ENCODE measurements at places on chromosomes 11 and 22. TPM values are rescaled to one million over a fixed set of nuclear protein-coding genes. Genes with fewer than 3 reads are reported as not detected.

MUC2 gene
- total RNA-seq = not detected

GPR152 gene
- not detected for total RNA-seq

GLYATL1B gene
- total RNA-seq = not detected

OR51B4 gene
- not detected for total RNA-seq

LIMK2 gene
- total RNA-seq = 71.7 TPM

TH gene
- total RNA-seq = not detected

FZD4 gene
- total RNA-seq = 112 TPM

FGF19 gene
- total RNA-seq = not detected

PSMD13 gene
- 168 TPM for total RNA-seq

IL10RA gene
- total RNA-seq = 0.14 TPM

OPCML gene
- total RNA-seq = not detected

IRAG1 gene
- total RNA-seq = 0.35 TPM

SLC1A2 gene
- not detected for total RNA-seq

P2RY2 gene
- 5.6 TPM for total RNA-seq

TMEM179B gene
- 27.6 TPM for total RNA-seq

TNRC6B gene
- total RNA-seq = 37.2 TPM

DNAJB7 gene
- total RNA-seq = not detected

OR8D1 gene
- not detected for total RNA-seq

PDE3B gene
- 1.9 TPM for total RNA-seq

GVQW3 gene
- total RNA-seq = 0.99 TPM

OR52R1 gene
- total RNA-seq = not detected

FXYD6 gene
- 1.9 TPM for total RNA-seq

MPZL2 gene
- total RNA-seq = 49.5 TPM

NCAPD3 gene
- 42.6 TPM for total RNA-seq

APOBEC3B gene
- total RNA-seq = 13.6 TPM

GRM5 gene
- 0.11 TPM for total RNA-seq

PITPNM1 gene
- total RNA-seq = 26.4 TPM

ZP1 gene
- not detected for total RNA-seq

SCUBE2 gene
- total RNA-seq = 1.6 TPM

POTEH gene
- total RNA-seq = not detected

OR52N4 gene
- not detected for total RNA-seq

All from endothelial cell of umbilical vein (primary cell).